ENCODE measurements at places on chromosomes 2 and 18.
A peak's percentile ranks its signal among the peaks of the same experiment; 100 is the strongest.

GRCh38 chr18:13604786-13605185 lies 121.6 kb downstream of the FAM210A start:
- no peak for DNase-seq

GRCh38 chr2:238114331-238114841 lies 14.2 kb downstream of the ESPNL start:
- no peak for DNase-seq

- no peak for DNase-seq
Observed at GRCh38 chr2:36478332-36478738, 119.6 kb downstream of the FEZ2 start.

DNA sequence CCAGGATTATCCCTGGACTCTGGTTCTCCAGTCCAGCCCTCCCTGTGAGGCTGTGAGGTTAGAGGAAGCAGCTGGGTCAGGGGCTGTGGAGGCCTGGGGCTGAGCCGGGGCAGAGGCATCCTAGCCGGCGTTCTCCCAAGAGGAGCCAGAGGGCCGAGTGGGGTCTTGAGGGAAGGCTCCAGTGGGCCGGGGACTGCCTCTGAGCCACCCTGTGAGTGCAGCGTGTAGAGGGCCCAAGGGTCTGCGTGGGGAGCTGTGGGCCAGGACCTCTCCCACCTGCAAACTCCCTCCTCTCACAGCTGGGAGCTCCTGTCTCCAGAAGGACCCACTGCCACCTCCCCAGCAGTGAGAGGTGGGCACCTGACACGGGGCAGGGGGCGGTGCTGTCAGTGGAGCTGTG lies 41.0 kb downstream of the GLI2 start:
- no peak for DNase-seq

- DNase-seq = no peak
Observed at GRCh38 chr18:46716827-46717226, 40.0 kb downstream of the ST8SIA5 start.

DNA sequence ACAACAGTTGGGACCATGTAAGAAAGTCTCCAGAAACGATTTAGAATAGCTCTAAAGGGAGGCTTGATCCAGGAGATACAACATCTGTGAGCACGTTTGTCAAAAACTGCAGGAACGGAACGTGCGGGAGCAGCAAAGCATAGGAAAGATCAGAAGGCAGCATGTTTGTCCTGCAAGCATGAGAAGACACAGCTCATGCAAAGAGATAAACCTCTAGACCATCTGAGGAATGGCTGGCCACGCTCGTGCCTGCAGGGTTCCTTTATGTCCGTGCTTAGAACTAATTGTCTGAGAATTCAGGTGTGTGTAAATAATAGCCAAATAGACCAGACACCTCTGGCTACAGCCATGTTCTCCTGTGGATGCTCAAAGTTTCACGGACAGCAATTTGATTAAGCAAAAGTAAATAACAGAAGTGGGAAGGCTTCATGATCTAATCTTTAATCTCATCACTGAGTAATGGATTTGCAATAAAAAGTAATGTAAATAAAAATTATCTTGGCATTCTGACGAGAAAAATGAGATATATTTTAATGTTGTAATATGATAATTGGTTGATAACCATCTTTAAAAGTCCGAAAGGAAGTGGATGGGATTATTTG lies 534.8 kb upstream of the CDH7 start:
- no peak for DNase-seq

DNA sequence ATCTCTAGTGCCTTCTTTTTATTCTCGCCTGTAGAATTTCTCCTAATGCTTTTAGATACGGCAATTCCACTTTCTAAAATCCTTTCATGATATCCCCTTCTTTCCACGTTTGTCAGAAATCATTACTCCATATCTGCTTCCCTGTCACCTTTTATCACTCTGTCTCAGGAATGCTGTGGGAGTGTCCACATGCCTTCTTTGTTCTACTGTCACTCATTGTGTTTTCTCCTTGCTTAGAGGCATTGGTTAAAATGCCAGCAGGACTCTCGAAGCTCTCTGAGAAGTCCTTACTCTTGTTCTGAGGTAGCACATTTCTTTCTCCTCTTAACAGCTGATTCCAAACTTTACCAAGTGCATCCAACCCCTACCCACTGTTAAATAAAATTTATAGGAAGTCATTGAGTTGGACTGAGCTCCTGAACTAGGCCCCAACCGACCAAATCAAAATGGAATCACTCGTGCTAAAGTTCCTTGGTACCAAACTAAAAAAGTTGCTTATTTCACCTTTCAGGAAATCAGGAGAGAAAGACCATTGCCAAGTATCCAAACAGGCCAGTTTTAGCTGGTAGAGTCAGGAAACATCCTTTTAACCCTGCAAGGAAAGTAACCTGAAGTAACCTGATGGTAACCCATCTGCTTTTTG lies 10.6 kb upstream of the GALNT5 start:
- DNase-seq = no peak

DNA sequence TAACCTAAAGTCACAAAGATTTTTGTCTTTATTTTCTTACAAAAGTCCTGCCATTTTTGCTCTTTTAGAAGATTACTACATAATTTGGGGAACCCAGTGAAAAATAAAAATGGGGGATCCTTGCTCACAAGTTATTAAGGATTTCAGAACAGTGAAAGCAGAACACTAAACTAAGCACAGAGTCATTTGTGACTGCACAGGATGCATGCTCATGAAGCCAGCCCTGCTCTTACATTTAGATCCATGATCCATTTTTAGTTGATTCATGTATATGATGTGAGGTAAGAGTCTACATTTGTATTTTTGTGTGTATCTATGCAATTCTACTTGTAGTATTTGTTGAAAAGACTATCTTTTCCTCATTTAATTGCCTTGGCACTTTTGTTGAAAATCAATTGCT lies 21.8 kb downstream of the SP140L start:
- DNase-seq = no peak

DNA sequence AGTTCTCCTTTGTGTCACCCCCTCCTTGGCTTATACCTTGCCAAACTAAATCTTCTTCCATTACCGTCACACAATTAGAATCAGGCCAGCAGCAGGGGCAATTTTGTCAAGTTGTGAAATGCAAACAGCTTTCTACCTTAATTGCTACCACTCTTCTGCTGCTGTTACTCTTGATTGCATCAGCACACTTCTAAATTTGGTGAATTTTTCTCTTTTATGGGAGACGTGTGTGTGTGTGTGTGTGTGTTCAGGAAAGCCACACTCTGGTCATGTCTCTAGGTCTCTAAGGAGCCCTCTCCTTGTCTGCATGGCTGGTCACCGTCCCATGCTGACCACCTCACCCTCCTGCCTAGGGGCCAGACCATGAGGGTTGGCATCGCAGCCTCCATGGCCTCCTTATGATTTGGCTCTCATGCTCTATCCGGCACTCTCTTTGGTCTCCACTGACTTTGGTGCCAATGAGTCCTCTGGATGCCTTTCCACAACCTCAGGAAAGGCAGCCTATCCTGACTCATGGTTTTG lies 87.7 kb downstream of the GATA6 start:
- DNase-seq = no peak

DNA sequence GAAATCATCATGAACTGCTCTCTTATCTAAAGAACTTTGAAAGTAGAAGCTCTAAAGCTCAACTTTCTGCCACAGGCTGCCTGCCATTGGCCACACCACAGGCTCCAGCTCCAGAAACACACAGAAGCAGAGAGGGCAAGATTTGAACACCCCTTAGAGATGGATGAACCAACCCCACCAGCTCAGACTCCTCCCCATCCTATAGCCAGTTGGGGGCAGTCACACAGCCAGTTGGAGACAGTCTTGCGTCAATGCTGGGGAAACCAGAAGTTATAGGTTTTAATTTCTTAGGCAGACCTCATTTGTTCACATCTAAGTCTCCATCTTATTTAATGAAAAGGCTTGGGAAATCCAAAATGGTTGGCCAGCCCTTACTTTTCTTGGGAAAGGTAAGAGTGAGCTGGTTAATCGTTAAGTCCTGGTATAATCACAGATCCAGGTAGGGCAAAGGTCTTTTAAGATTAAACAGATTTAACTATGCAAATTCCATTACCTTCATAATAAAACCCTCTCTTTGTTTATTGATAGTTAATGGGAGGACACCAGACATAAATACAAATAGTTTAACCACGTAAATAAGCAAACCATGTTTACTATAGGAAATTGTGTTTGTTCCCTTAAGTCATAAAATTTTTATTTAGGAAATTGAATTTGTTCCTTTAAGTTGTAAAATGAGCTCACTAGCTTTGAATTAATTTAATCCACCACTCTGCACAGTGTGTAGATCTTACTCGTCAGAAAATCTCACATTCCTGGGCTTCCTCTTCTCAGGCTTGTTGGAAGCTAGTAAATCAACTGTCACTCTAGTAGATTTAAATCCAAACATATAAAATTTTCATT lies 28.0 kb downstream of the MRO start:
- DNase-seq = no peak

DNA sequence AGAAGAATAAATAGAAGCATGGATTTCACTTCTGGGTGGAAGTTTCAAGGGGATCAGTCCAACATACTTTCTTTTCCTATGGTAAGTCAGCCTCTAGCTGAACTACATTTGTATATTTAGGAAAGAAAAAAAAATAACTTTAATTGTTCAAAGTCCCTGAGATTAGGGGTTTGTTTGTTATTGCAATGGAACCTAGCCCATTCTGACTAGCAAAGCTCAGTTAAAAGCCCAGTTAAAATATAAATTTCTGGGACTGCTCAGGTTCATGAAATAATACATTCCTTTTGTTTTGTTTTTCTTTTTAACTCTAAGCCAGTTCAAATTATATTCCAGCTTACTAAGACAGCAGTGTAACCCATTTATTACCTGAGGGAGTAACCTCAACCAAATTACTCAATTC lies 2069.6 kb upstream of the CELF4 start:
- DNase-seq = no peak

GRCh38 chr2:207478572-207478971 lies 51.2 kb upstream of the CREB1 start:
- DNase-seq = no peak

DNA sequence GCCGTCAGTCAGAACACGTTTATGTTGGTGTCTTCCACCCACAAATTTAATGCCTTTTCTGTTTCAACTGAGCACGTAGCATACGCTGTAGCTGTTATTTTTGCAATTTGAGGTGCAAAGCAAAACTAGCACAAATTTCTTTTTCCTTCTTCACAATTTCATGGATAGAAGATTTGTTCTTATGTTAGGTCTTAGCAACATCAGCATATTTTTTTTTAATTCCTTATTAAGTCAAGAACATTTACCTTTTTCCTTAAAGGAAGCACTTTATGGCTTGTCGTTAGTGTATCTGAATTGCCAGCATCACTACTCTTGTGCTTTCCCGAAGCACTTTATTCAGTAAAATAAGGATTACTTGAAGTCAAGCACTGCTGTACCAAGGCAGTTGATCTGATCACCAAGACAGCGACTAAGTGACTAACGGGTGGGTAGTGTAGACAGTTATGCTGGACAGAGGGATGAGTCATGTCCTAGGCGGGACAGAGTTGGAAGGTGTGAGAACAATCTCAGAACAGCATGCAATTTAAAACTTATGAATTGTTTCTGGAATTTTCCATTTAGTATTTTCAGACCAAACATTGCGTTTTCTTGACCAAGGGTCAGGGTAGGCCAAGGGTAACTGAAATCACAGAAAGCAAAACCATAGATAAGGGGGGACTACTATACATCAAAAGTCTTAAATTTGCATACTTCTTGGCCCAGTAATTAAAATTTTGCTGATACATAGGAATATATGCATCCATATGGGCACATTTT lies 13.3 kb downstream of the BABAM2 start:
- DNase-seq = no peak

DNA sequence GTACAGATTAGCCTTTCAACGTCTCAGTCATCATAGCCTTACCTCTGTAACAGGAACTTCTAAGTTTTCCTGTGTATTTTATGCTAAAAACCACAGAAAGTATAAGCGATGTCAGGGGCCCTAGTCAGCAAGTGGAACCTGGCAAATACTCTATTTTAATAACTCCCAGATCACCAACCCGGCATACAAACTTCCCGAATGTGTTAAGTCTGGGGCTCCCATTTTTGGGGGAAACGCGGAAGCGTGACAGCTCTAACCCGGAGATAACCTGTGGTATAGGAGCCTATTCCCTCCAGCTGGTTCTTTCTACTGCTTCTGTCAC lies 574 bp downstream of the NIFK start:
- no peak for DNase-seq

DNA sequence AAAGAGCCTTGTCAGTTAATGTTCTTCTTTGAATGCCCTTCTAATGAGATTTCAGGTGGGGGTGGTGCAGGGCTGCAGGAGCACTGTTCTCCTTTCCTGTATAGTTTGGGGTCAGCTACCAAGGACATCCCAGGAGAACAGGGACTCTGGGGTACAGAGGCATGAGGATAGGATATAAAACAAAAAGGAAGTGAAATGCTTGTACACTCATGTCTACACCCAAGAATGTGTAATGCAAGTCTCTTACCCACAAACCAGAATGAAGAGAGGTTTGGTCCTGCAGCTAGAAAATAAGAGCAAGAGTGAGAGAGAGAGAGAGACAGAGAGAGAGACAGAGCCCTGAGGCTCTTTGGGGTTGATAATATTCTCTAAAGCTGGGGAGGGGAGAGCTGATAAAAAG lies 151.8 kb upstream of the KCTD1 start:
- DNase-seq = no peak

GRCh38 chr2:44171018-44171417 lies 2.3 kb downstream of the PPM1B start:
- DNase-seq = no peak

DNA sequence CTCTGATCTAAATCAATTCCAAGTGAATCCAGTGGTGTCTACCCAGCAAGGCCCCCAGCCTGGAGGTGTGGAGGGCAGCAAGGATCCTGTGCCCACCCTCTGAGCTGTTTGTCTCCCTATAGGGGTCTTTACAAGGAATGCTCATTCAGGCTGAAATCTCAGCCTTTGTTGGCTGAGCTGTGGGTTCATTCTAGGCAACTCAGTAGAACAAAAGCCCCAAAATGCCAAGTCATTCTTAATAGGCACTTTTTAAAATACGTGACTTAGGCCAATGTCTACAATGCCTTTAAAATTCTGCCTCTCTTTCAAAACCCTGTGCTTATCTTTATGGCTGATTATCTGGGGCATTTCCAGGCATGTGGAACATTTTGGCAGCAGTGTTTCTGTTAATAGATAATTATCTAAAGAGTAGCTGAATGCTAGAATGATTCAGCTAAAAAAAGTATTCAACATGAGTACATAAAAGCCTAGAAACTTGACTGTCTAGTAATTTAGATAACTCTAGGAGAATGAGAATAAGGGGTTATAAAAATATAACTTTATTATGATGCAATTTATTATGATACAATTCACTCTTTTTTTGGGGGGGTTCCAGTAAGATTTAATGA lies 7.4 kb downstream of the UGT1A6 start:
- peak; percentile 11 for DNase-seq

- DNase-seq = no peak
Observed at GRCh38 chr2:62379566-62379965, 126.4 kb downstream of the TMEM17 start.

- no peak for DNase-seq
Observed at GRCh38 chr2:5007596-5007995, 684.6 kb upstream of the SOX11 start.

DNA sequence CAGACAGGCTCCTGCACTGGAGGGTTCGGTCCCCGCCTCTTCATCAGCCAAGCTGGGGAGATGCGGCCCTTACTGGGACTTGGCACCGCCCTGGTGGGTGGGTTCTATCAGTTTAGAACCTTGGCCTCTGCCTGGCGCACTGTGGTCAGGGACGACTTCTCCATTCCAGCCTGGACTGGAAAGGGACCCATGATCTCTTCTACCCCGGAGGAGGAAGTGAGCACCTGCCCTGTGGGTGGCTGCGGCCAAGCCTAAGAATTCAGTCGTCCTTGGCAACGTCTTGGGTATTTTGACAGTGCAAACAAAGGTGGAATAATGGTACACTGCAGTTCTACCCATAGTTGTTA lies 106.9 kb upstream of the CD302 start:
- no peak for DNase-seq

GRCh38 chr18:55509631-55510324 lies 78.2 kb downstream of the TCF4 start:
- DNase-seq = no peak

All from DMS79 treated with DMSO at 0.1 percent for 48 hours (cell line).